A172 (cell line): ENCODE measurements at places on chromosomes 6 and 20. TPM values are rescaled to one million over a fixed set of nuclear protein-coding genes. Genes with fewer than 3 reads are reported as not detected.

- peak; percentile 76 for DNase-seq
These were observed 12.2 kb upstream of the DSTN start for GRCh38 chr20:17557675-17558006.

- no peak for DNase-seq
These were observed 696 bp downstream of the CALHM5 start for GRCh38 chr6:116512111-116512559.

The PTPRT gene
- not detected in 2 replicates for total RNA-seq

- peak; percentile 83 for DNase-seq
These were observed 41.5 kb upstream of the KCNQ5 start for GRCh38 chr6:72580281-72580940.

The LPIN3 gene
- 3.4 TPM in 2 replicates for total RNA-seq

- peak; percentile 55 for DNase-seq
These were observed 94.5 kb upstream of the RPS6KA2 start for GRCh38 chr6:166721576-166721975.

- no peak for DNase-seq
These were observed 69.8 kb upstream of the PHACTR2 start for GRCh38 chr6:143607974-143608373.

The ZNF391 gene
- 0.53 and 3.3 TPM in 2 replicates for total RNA-seq

GRCh38 chr6:3918469-3918868 is 69.3 kb downstream of the FAM50B start:
- DNase-seq, result no peak

The LY6G6C gene
- not detected in 2 replicates for total RNA-seq

The CENPB gene
- total RNA-seq, result 94.1 and 129 TPM in 2 replicates

The L3MBTL1 gene
- 2.4 and 5.0 TPM in 2 replicates for total RNA-seq

The TGM2 gene
- 13.9 and 27.0 TPM in 2 replicates for total RNA-seq

GRCh38 chr6:109421184-109421583 is 19.2 kb downstream of the PPIL6 start:
- DNase-seq, result no peak

DNA sequence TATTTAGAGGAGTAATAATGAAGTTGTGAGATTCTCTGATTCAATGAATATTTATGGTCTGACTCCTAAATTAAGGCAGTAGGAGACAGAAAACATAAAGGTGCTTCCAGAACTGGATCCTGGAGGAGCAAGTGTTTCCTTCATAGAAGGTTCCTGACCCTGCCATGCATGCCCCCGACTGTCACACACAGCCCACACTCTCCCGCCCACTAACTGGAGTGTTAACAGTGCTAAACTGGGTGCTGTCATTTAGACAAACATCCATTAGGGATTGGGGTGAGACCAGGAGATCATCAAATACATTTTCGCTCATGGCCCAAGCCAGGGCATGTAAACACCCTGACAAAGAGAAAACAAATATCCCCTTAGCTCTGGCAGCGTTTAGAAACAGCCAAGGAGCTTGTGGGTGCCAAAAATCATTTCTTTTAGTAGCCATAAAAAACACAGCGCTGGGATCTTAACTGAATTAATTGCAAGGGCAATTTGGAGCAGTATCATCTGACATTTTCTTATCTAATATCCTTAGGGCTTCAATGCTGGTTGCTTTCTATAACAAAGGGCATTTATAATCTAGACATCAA is 46.8 kb downstream of the INSM1 start:
- DNase-seq, result no peak

DNA sequence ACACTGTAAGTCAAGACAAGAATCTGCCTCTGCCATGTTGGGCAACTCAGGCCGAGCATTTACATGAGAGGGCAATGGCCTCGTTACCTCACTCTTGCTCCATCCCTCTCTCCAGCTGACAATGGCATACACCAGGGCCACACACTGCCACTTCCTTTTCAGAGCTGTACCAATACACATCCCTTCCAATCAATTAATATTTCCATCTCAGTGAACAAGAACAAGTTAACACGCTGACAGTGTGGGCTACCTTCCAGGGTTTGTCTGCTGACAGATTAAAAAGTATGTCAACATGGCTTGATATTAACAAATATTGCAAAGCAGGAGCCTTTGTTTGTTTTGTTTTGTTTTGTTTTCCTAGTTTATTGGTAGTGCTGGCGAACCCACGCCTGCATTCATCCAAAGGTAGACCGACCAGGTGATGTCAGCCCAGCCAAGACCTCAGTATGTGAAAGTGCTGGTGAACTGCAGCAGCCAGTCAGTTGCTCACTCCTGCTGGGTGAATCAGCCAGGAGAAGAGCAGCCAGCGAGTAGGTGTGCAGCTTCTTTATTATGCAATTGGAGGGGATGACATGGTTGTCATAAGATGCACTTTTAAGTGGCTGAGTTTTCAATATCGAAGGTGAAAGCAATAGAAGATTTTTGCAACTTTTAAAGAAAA is 487.3 kb upstream of the JARID2 start:
- DNase-seq, result no peak

The TMEM244 gene
- total RNA-seq, result not detected in 2 replicates

- DNase-seq, result no peak
These were observed 41.2 kb downstream of the ZC3H12D start for GRCh38 chr6:149443411-149444181.

The PACSIN1 gene
- 0.31 TPM in 1 of 2 replicates, not detected in the other for total RNA-seq

DNA sequence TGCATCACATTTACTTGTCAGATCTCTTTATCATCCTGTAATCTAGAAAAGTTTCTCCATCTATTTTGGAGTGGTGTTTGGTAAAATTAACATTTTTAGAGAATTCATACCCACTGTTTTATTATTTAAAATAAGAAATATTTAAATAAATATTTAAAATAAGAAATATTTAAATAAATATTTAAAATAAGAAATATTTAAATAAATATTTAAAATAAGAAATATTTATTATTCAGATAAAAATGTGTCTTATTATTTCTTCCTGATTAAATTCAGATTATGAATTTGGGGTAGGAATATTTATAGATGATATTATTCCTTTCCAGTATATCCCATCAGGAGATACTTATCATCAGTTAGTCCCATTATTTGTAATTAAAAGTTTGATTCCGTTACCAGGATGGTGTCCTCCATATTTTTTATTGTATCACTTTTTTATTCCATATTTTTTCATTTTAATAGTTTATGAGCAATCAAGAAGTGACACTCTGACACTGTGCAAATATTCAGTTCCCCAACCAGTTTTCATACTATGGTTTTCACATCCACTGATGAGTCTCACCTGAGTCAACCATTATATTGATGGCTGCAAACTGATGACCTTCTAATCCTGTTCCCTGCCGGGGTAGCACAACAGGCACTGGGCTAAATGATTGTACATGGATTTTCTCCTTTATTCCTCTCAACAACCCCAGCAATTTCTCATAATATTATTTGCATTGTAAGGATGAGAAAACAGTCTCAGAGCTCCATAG is 1023.0 kb downstream of the KIF16B start:
- no peak for DNase-seq

DNA sequence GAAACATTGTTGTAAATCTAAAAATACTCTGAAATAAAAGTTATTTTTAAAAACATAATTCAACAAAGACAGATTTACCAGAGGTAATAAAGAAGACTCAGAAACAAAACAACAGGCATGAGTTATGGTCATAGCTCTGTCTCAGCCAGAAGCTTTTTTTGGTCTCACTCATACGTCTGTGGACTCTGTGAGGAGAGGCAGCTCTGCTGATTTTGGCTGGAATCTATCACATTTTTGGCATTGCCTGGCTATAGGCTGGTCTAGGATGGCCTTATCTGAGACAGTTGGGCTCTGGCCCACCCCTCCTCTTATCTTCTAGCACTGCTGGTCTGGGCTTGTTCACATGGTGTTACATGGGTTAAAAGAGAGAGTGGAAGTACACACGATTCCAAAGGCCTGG is 514.0 kb upstream of the BTBD3 start:
- DNase-seq, result no peak

The PBOV1 gene
- total RNA-seq, result not detected in 2 replicates

DNA sequence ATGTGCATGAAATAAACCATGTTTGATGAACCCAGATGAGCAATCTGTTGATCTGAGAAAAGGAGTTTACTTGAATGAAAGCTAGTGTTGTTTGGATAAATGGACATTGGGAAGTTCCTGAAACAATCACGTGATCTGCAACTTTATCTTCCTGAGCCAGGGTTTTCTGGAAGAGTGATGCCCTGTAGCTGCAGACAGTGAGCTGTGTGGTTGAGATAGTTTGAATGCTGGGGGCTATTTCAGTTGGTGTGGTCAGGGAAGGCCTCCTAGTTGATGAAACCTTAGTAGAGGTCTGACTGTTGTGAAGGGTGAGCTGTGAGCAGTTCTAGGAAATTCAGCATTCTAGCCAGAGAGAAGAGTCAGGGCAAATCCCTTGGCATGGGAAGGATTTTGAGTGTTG is 643.7 kb downstream of the UTRN start:
- DNase-seq, result no peak

- no peak for DNase-seq
These were observed 37.1 kb upstream of the DUSP22 start for GRCh38 chr6:255041-255750.

GRCh38 chr6:126716826-126717509 is 377.1 kb downstream of the CENPW start:
- DNase-seq, result peak; percentile 26

DNA sequence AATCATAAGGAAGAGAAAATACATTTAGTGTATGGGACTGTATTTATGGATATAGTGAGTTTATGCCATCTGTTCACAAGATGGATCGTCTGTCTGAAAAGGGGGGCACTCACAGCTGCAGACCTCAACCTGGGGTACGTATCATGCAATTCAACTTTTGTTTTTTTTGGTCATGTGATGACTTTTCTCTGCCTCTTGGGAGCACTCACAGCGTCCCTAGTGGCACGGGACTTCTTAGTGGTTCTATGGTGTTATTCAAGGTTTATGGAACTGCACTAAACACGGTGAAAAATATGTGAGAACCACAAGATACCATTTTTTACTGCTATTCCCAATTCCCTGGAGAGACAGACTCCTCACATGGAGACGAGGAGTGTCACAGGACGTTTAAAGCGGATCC is 60.4 kb upstream of the MPC1 start:
- no peak for DNase-seq

The BMP5 gene
- 0.17 TPM in 1 of 2 replicates, not detected in the other for total RNA-seq

GRCh38 chr20:13128173-13128572 is 92.9 kb upstream of the ISM1 start:
- no peak for DNase-seq

- DNase-seq, result no peak
These were observed 72.9 kb downstream of the ATG5 start for GRCh38 chr6:106252687-106253086.

GRCh38 chr6:41036601-41037000 is 2.4 kb downstream of the UNC5CL start:
- no peak for DNase-seq

GRCh38 chr6:136624347-136624746 is 74.1 kb upstream of the MAP7 start:
- no peak for DNase-seq

DNA sequence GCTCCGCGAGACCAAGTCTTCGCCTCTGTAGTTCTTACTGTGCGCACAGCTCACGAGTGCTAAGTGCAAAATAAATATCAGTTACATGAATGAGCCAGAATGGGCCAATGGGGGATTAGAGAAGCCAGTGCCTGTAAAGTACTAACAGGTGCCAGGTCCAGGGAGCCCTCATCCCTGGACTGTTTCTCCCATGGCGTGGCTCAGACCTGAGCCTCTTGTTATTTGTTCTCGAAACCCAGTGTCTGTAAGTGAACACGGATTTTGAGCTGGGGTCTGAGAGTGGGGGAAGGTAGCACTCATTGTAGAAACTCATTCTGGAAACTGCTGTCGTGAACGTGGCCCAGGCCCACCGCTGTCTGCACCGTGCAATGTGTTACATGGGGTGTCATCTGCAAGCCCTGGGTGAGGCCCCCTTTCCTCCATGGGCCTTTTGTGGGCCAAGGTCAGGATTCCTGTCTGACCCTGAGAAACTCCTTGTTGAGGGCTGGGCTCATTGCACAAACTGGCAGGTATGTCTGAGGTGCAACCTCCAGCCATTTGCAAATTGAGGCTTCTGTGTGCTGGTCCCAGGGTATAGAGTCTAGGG is 154.7 kb downstream of the SYCP2 start:
- no peak for DNase-seq

GRCh38 chr6:83273596-83273995 is 80.4 kb downstream of the RWDD2A start:
- DNase-seq, result no peak

DNA sequence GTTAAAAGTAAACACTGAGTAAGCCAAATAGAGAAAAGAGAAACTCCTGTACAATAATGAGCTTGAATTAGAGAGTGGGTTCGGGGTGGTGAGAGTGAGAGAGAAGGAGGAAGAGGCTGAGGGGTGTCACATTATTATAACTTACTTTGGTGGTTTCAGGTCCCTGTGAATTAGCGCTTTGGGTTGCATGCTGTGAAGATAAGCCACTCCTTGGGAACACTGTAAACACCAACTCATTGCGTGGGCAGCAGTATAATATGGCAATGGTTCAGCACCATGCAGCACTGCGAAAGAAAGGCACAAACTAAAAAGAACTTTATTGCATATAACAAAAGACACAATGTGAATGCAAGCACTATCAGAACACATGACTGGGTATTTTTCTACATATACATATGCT is 26.9 kb downstream of the MAP3K7 start:
- no peak for DNase-seq

DNA sequence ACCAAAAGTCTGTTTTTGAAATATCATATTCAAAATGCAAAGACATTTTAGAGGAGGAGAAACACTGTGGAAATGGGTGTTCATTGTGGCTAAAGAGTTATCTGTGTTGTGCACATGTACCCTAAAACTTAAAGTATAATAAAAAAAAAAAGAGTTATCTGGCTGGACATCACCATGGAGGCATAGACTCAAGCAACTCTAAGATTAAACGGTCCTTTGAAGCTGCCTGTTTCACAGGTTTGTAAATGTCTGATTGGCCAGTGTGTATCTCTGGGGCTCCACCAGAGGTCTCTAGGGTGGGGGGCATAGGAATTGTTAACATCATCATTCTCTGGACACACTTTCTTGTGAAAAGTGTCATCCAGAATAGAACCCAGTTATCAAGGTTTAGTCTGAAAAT is 39.2 kb downstream of the TSPYL4 start:
- no peak for DNase-seq

GRCh38 chr20:41173161-41173721 is 35.9 kb downstream of the PLCG1 start:
- peak; percentile 52 for DNase-seq

The HLA-DMB gene
- total RNA-seq, result not detected in 2 replicates

The OXT gene
- total RNA-seq, result not detected in 2 replicates

The NUP43 gene
- total RNA-seq, result 103 and 115 TPM in 2 replicates
